ENCODE measurements at places on chromosomes 5 and 9.

DNA sequence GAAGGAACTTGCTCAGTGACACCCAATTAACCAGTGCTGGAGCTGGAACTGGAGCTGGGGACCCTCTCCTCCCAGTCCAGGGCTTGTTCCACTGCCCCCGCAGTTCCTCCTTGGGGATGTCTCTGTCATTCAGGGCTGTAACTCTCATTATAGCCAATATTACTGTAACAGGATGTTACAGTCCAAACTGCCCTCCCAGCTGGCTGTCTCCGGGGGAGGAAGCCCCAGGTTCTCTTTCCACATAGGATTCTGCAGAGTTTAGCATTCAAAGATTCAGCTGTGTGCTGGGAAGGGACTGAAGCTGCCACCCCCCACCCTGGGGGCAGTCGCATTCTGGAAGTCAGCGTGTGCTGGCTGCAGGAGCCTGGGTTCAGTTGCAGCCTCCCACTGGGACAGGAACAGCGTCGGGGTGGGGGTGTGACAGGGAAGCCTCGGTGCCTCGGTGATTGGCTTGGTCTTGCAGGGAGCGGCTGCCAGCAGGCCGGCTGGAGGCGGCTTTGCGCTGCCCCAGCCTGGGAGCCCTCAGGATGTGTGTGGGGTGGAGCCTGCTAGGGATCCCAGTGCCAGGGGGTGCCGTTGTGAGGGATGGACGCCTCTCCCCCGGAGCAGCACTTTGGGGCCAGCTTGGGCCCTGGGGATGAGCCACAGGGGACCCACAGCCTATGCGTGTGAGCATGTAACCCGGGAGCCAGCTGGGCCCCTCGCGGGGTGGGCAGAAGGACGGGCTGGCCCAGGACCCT, 101.1 kb downstream of the RGS3 start:
- no peak for DNase-seq

DNA sequence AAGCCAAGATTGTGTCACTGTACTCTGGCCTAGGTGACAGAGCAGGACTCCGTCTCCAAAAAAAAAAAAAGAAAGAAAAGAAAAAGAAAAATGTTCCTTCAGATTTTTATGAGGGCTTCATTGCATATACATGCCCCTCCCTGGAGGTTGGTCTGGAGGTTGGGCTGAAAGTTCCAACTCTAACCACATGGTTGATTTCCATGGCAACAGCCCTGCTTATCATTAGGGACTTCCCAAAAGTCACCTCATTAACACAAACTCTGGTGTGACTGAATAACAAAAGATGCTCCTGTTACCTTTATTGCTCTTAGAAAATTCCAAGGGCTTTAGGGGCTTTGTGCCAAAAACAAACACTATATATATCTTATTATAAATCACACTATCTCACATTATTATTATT, 113.8 kb downstream of the TMC1 start:
- DNase-seq, result no peak

DNA sequence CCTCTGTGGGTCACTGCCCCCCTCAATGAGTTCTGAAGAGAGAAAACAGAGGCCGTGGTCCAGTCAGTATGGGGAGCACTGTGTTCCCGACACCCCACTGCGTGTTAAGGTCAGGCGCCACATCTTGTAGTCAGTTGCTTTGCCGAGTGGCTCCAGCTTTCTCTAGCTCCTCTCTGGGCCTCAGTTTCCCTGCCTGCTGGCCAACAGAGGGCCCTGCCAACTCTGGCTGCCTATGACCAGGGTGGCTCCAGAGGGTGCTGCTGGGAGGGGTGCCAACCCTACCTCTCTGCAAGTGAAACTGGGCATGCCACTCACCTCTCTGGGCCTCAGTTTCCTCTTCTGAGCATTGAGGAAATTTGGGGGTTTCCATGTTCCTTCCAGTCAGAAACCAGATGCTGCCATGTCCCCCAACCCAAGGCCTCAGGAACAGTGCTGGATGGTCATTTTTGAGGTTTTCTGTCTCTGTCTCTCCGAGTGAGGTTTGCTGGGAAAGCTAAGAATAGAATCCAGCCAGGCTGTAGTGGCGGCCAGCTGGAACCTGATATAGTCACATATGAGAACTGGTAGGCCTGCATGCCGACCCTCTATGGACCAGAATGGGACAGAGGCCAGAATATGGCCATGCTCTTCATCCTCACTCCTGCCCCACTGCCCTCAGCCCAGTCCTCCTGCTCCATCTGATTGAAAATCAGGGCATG, 132.1 kb downstream of the PHF2 start:
- no peak for DNase-seq

DNA sequence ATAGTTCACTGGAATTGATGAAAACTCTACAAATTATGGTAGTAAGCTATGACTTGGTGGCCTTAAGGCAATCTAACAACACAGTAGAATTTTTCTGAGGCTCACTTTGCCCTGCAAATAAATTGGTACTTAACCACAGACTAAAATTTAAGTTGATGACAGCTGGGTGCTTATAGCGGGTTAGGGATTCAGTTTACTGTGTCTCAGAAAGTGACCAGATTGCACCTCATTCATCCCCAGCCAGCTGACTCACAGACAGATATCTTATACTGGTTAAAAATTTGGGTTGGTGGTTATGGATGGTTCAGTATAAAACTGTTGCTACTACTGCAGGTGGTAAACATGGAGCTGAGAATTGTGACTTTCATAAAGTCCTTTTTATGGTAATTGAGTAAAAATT, 2.8 kb downstream of the CKS2 start:
- DNase-seq, result no peak

DNA sequence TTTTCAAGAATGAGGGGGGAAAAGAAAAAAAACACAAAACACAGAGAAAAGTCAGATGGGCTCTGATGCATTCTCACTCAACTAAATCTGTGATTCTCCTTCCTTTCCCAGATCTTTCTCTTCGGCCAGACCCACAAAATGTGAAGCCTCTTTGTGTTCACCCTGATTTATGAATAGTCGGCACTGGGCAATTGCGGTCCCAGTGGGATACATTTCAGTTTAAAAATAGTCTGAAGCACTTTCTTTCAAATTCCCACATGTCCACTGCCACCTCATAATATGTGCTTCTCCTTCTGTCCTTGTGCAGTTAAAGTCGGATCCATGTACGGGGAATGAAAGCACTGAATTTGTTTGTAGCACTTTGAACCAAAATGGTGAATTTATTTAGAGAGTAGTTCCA, 995.4 kb upstream of the WWC1 start:
- no peak for DNase-seq

- DNase-seq, result no peak
Measured at GRCh38 chr9:75953218-75953617, 62.7 kb downstream of the PCSK5 start.

DNA sequence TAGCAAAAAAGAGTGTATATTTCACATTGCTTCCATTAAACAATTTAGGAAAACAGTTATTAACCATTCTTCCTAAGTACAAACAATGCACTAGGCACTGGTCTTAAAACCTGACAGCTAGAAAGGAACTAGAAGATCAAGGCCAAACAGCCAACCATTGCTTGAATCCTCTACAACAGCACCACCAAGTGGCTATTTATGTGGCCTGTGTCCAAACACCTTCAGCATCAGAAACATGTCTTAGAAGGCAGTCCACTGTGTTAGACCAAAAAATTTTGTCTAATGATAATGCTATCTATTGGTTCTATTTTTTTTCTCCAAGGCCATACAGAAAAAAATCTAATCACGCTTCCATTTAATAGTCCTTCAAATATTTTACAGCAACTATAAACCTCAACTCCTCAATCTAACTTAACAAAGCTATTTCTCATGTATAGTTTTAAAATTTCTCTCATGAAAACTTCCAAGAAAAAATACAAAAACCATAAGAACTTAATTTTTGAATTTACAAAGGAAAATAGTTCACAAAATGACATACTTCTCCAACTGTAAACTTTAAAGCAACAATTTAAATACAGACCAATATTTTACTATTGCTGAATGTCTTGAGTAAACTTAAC, 36.1 kb downstream of the CAAP1 start:
- DNase-seq, result no peak

- no peak for DNase-seq
Measured at GRCh38 chr9:101650142-101650541, 55.4 kb upstream of the PPP3R2 start.

DNA sequence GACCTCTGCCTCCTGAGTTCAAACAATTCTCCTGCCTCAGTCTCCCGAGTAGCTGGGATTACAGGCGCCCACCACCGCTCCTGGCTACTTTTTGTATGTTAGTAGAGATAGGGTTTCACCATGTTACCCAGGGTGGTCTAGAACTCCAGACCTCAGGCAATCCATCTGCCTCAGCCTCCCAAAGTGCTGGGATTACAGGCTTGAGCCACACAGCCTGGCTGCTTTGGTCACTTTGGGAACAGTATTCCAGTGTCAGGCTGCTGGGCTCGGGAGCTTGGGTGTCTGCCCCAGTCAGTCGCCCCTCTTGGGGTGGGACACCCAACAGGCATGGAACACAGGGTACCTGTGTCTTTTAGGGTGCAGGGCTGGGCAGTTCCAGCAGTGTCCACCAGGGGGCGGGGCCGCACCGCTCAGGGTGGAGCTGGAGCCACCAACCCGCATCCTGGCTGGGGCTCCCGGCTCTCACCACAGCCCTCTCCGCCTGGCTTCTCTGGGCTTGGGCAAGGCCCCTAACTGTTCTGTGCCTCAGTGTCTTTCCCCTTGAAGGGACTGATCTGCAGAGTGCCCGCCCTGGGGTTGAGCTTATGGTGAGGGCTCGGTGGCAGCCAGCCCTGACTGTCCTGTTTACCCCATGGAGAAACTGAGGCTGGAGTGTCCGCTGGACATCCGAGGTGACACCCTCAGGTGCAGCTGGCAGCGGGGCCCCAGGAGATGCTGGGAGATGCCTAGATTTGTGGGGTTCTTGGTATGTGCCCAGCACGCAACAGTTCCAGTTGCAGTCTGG, 6.4 kb upstream of the RNU6ATAC start:
- DNase-seq, result no peak

DNA sequence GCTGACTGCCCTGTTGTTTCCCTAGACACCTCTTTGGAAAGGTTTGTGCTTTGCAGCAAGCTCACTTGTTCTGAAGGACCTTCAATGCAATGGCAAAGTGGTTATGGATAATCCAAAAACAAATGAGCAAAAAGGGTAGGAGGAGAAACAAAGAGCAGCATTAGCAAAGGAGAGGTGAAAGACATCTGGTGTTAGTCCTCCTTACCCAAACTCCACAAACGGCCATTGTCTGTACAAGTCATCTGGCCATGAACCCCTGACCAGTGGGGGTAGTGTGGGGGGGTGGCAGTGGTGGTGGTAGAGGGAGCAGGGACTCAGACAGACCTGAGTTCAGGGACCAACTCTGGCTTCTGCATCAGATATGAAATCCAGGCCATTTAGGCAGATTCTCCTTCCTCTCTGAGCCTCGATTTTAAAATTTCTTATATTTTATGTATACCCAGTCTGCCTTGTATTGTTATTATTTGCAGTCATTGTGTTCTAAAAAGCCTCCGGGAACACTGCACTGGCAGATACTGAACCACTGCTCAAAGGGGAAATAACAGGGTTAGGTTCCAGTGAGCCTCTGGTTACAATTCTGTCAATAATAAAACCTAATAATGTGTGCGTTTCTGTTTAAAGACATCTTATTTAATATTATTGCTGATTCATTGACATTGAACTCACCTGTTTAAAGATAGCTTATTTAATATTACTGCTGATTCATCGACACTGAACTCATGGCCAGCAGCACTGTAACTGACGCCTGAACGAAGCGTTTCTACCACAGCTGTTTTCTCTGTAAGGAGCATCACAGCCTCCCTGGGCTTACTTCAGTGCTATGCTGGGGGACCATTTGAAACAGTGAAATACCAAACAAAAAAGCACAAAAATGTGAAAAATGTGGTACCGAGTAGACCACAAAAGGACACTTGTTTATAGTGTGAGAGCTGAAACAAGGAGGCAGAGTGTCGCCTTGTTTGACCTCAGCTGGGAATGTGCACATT, 156.0 kb downstream of the SEC61B start:
- no peak for DNase-seq

DNA sequence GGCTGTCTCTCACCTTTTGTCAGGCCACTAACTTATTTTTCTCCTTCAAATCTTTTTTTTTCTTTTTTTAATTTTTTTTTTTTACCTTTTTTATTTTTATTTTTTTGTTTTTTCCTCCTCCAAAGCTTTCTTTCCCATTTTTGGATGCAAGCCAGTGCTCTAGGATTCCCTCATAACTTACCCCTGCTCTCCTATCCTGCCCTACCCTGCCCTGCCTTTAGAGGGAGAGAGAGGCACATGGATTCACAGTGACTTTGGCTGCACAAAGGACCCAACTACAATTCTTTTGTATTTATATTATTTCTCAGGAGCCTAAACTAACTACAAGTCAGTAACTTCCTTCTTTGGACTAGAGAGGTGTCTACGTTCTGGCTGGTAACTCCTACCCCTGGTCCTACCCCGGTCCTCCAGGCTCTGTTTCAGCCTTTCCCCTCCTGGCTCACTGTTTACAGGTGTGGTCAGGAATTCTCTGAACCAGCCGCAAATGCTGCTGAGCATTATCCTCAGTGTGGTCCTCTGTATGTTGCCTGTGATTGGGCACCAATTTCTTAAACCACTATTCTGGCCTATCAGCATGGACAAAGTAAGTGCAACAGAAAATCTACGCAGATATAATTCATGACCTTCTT, 8.4 kb upstream of the RUSC2 start:
- DNase-seq, result no peak

DNA sequence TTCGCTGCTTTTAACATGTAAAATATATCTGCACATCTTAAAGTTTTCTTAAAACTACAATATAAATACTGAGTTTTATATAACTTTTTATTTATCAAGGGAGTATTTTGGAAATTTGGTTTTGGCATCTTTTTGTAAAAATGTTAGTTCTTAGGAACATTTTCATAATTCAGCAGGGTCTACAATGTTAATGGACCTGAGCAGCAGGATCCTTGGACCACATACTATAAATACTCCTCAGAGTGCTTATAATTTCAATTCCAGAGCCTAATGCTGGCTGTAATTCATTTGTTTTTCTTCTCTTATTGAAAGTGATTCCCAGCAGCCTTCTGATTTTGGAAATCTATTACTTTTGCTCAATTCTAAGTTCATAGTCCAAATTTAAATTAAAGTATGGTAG, 1216.2 kb downstream of the MAT2B start:
- no peak for DNase-seq

DNA sequence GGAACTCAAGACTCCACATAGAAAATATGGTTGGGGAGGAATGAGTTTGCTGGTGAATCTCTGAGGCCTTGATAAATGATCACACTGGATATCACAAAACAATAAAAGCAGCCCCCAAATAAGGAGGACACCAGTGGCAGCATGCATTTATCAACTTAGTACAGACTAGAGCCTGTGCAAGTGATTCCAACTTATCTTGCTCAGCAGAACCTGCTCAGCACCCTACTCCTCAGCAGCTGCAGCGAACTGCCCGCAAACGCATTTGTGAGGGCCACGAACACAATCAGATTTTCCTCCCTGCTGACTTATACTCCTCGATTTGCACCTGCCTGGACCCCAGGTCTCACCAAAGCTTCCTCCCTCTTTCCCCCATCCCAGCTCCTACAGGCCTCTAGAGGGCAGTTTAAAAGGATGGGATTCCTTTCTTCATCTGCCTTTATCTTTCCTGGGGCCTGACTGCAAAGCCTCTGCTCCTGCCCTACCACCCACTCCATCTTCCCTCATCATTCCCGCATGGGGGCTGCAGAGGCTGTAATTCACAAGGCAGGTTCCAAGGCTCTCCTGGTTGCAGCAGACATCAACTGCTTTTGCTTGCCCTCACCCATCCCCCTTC, 41.2 kb downstream of the ANKS6 start:
- DNase-seq, result no peak

- no peak for DNase-seq
Measured at GRCh38 chr5:158277276-158277675, 418.3 kb upstream of the CLINT1 start.

GRCh38 chr9:121700165-121700831, 48.9 kb downstream of the DAB2IP start:
- no peak for DNase-seq

GRCh38 chr5:14064841-14065240, 78.3 kb upstream of the TRIO start:
- DNase-seq, result no peak
